ENCODE measurements at places on chromosomes 7 and 10.

DNA sequence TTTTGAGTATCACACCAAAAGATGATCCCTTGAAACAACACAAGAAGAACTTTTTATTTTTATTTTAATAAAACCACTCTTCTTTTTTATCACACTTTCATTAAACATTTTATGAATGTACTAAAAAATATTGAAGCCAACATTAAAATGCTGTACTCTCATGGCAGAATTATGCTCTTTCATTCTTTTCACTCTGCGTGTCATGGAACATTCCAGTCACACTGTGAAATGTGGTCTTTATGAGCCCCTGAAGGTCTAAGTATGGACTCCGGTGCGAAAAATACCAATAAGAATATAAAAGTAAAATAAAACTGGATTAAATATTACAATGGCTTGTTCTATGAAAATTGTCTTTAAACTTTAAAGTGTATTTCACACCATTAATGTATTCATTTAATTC lies 148.4 kb downstream of the TMEM26 start:
- no peak for DNase-seq

GRCh38 chr10:78410046-78410965 lies 376.6 kb downstream of the RPS24 start:
- DNase-seq, result no peak

- no peak for DNase-seq
Observed at GRCh38 chr10:28728366-28728765, 51.0 kb downstream of the BAMBI start.

GRCh38 chr7:27551803-27552400 lies 110.8 kb downstream of the HIBADH start:
- DNase-seq, result peak; percentile 2

- no peak for DNase-seq
Observed at GRCh38 chr10:74282848-74283210, 131.8 kb downstream of the ADK start.

- DNase-seq, result no peak
Observed at GRCh38 chr10:35185260-35186034, 58.8 kb downstream of the CREM start.

DNA sequence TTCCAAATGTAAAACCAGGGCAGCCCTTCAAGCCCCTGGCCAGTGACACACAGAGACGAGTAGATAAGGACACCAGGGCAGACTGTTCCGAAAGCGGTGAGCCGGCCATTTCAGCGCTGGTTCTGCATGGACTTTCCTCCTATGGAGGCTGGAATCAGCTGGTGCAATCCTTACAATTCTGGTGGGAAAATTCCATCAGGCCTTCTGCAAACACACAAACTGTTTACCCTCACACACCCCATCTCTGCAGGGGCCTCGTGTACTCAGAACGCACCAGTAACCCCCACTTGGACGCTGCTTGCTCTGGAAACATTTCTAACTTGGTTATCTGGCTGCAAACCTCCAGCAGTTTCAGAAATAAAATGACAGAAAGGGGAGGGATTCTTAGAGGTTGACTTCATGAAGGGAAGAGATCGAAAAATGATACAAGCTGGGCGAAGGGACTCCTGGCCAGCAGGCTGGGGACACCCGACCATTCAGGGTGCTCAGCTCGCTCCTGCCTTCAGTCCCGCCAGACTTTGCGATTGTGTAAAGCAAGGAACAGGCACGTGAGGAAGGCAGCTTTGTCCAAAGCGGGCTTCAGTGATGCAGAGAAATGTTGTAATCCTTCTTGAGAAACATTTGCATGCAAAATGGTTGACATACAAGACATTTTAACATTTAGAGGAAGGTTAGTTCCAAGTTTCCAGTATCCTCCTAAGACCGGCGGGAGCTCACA lies 19.7 kb upstream of the SHH start:
- DNase-seq, result no peak

DNA sequence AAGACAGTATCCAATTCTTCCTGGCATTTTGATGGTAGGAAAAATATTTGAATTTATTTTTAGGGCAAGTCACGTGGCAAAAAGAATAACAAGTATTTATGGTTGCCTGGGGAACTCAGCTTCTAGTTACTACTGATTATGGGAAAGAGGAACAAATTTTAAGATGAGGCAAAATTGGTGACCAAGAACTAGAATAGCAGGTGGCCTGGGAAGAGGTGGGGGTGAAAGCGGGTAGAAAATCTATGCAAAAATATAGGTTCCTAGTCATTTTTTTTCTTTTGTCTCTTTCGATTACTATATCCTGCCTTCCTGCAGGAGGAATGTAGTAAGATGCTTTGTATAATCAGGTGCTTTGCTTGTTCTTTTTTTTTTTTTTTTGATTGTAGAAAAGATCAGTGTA lies 27.8 kb downstream of the ENTPD1 start:
- no peak for DNase-seq

DNA sequence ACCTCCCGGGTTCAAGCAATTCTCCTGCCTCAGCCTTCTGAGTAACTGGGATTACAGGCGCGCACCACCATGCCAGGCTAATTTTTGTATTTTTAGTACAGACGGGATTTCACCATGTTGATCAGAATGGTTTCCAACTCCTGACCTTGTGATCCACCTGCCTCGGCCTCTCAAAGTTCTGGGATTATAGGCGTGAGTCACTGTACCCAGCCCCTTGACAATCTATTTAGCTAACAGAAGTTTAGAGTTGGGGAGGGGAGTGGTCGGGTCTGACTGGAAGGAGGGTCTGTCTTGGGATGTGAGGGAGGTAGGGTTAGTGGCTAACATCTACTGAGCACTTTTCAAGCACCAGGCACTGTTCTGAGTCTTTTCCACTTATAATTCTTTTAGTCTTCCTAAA lies 27.0 kb upstream of the ZCCHC24 start:
- no peak for DNase-seq

DNA sequence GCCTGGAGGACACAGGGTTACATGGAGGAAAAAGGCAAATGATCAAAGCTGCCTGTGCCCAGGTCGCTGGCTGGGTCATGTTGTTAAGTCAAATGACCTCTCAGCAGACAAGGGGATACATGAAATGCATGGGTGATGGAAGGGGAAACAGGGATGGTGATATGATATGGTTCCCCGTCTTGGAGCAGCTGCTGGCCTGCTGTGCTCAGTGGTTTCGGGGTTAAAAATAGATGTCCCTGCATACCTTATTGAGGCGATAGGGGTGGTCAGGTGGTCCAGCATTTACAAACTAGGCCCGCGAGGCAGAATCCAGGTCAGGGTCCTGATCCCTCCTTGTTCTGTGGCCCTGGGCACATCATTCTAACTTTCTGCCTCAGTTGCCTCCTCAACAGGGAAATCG lies 157.2 kb downstream of the PRPF18 start:
- no peak for DNase-seq

DNA sequence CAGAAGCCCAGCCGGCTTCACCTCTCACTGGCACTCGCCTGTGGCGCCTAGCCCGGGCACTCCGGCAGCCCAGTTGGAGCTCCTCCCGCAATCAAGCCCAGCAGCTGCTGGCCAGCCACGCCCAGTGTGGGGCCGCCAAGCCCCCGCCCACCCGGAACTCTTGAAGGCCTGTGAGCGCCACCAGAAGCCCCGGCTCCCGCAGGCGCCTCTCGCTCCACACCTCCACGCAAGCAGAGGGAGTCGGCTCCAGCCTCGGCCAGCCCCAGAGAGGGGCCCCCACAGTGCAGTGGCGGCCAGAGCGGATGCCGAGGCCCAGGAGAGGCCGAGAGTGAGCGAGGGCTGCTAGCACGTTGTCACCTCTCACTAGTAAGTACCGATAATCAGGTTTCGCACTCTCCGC lies 240.7 kb downstream of the TFEC start:
- no peak for DNase-seq

GRCh38 chr7:134056816-134057215 lies 70.3 kb upstream of the LRGUK start:
- no peak for DNase-seq

- no peak for DNase-seq
Observed at GRCh38 chr7:114943953-114944744, 22.3 kb downstream of the MDFIC start.

GRCh38 chr7:70693321-70693685 lies 438.6 kb upstream of the GALNT17 start:
- DNase-seq, result no peak

DNA sequence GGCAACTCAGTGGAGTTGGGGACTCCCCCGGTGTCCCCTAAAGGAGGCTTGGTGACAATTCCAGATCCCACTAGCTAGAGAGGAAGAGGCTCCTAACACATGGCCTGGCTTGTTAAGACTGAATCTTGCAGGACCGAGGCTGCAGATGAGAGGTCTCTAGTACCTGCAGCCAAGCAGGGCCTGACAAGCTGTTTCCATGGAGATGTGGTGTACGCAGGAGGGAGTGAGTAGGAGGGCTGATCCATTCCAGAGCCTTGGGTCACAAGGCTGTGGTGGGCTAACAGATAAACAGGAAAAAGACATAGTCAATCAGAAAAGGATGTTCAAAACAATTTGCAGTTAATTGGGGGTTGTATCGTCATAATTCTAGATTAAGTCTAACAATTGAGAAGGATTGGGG lies 77.3 kb upstream of the MKLN1 start:
- DNase-seq, result peak; percentile 27

DNA sequence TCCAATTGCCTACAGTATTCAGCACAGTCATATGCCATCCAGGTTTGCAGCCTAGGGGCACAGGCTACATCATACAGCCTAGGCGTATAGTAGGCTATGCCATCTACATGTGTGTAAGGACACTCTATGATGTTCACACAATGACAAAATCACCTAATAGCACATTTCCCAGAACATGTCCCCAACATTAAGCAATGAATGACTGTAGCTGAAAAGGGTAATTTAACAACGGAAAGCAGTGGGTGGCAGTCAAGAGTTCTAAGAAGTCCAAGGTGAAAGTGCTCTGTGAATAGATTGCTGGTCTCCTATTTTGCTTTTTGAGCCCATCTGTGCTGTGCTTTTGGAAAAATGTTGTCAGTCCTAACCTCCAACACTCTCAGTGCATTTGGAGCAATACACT lies 162.6 kb downstream of the KLF6 start:
- no peak for DNase-seq

GRCh38 chr7:102094316-102094650 lies 192.4 kb upstream of the SH2B2 start:
- no peak for DNase-seq

DNA sequence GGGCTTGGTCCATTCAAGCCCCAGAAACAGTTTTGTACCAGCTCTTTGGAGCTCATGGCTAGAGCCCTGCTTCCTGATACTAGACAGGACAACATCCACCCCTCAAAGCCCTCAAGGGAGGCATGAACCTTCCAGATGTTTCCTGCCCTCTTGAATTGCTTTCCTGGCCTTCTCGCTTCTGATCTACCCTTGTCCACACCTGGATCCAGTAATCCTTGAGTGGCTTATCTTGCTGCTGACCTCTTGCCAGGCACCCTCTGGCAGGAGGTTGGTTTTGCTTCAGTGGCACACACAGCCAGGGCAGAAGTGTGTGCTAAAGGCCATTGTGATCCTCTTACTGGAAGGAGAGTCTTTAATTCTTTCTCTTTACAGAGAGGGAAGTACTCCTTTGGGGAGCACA lies 495.8 kb downstream of the PLXNA4 start:
- DNase-seq, result no peak

DNA sequence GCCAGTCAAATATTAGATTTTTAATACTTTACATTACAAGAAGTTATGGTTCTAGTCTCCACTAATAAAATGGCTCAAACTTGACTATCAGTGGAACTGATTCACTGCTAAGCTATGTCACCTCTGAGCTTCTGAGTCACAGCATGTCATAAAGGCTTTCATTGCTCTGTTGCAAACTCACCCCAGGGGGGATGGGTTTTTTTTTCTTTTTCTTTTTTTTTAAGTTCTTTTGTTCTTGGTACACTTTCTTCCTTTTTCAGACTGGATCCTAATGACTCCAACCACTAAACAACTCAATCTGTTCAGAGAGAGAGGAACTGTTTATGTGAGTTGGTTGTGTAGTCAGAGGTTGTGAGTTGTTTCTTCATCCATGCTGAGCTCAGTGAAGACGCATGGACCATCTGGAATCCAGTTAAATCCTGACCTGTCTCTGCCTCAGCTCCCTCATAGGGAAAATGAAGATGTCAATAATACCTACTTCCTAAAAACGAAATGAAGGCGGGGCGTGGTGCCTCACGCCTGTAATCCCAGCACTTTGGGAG lies 11.0 kb downstream of the MYOF start:
- DNase-seq, result no peak

- no peak for DNase-seq
Observed at GRCh38 chr10:110200503-110200902, 6.9 kb upstream of the MXI1 start.

- DNase-seq, result no peak
Observed at GRCh38 chr10:56360583-56360966, 484 bp downstream of the ZWINT start.

- DNase-seq, result no peak
Observed at GRCh38 chr10:56142092-56142728, 218.8 kb downstream of the ZWINT start.

DNA sequence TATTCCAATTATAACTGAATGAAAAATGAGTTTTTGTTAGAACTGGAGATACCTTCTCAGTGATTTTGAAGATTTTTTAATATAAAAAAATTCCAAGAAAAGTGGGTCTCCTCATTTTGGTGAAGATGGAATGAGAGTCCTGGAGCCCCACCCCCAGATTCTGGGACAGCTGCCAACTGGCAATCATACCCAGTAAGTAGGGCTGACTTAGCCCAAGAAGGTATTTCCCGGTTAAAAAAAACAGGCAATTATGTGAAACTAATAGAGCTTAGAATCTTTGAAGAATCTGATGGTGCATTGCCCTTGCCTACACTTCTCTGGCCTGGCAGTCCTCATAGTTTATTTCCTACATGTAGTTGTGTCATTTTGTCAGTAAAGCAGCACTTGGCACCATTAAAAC lies 52.8 kb upstream of the VWDE start:
- DNase-seq, result no peak

- DNase-seq, result no peak
Observed at GRCh38 chr7:88358526-88358838, 51.8 kb upstream of the STEAP4 start.

DNA sequence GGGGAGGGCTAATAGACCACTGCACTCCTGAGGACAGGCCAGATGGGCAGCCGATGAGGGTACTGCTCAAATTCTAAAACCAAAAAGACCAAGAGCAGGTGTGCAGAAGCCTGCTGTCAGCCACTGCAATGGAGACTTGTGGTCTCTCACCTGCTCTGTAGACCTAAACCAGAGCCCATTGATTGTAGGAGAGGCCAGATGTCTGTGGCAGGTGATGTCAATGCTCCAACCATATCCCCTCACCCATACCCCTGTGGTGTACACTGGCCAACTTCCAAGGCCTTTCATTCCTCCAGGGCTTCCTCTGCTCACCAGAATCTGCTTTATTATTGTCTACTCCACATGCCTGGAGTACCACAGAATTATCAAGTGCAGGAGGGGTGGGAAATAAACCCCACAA lies 116.9 kb upstream of the CHST15 start:
- no peak for DNase-seq

GRCh38 chr10:81872206-81872862 lies 2.7 kb upstream of the NRG3 start:
- DNase-seq, result peak; percentile 31

Measured in retina (tissue), 1 donor.